ENCODE measurements at places on chromosomes 3 and 15.

GRCh38 chr15:37446921-37447320, 346.6 kb upstream of the MEIS2 start:
- no peaks in the 10 kb centered on the region for H3K36me3 ChIP-seq
- no peak overlapping the region for H3K27ac ChIP-seq
- H3K4me1 ChIP-seq = no peaks in the 10 kb centered on the region
- H3K4me3 ChIP-seq = no peak overlapping the region

GRCh38 chr3:46852839-46853355, 10.3 kb downstream of the MYL3 start:
- no peaks in the 10 kb centered on the region for H3K27me3 ChIP-seq
- H3K4me3 ChIP-seq = no peak overlapping the region
- no peaks in the 10 kb centered on the region for H3K4me1 ChIP-seq

DNA sequence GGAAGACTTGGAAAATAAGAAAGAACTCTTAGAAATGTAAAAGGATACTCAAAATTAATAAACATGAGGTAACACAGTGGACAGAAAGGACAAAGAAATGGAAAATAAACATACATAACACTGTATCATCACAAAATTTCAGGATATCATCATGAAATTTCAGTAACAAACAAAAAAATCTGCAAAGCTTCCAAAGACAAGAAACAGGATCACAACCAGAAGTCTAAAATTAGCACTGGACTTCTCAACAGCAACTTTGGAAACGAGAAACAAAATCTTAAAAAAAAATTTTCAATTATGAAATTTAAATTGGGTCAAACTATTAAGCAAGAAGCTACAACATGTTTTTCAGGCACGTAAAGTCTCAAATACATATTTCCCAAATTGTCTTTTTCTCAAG, 238.8 kb downstream of the STAG1 start:
- no peak for DNase-seq
- H3K4me3 ChIP-seq = no peak overlapping the region
- no peaks in the 10 kb centered on the region for H3K27me3 ChIP-seq
- no peak overlapping the region for H3K27ac ChIP-seq
- H3K4me1 ChIP-seq = no peaks in the 10 kb centered on the region
- H3K36me3 ChIP-seq = no peaks in the 10 kb centered on the region

- H3K36me3 ChIP-seq = no peaks in the 10 kb centered on the region
- H3K27ac ChIP-seq = no peak overlapping the region
- H3K4me3 ChIP-seq = no peak overlapping the region
- H3K4me1 ChIP-seq = no peaks in the 10 kb centered on the region
- no peaks in the 10 kb centered on the region for H3K27me3 ChIP-seq
Measured at GRCh38 chr3:113193719-113194118, 17.6 kb upstream of the BOC start.

- DNase-seq = no peak
- no peaks in the 10 kb centered on the region for H3K36me3 ChIP-seq
- no peak overlapping the region for H3K27ac ChIP-seq
- H3K4me3 ChIP-seq = no peak overlapping the region
- no peaks in the 10 kb centered on the region for H3K4me1 ChIP-seq
Measured at GRCh38 chr3:161096771-161097367, 8.3 kb downstream of the B3GALNT1 start.

GRCh38 chr3:10788451-10788850, 27.6 kb upstream of the SLC6A11 start:
- no peaks in the 10 kb centered on the region for H3K27me3 ChIP-seq
- no peaks in the 10 kb centered on the region for H3K36me3 ChIP-seq
- no peak overlapping the region for H3K4me3 ChIP-seq
- no peak for DNase-seq

- H3K36me3 ChIP-seq = no peaks in the 10 kb centered on the region
- H3K27me3 ChIP-seq = peaks cover 11% of the 10 kb centered on the region
- no peak overlapping the region for H3K27ac ChIP-seq
- H3K4me3 ChIP-seq = no peak overlapping the region
- H3K4me1 ChIP-seq = no peaks in the 10 kb centered on the region
Measured at GRCh38 chr3:24834442-24834841, 339.8 kb upstream of the THRB start.

DNA sequence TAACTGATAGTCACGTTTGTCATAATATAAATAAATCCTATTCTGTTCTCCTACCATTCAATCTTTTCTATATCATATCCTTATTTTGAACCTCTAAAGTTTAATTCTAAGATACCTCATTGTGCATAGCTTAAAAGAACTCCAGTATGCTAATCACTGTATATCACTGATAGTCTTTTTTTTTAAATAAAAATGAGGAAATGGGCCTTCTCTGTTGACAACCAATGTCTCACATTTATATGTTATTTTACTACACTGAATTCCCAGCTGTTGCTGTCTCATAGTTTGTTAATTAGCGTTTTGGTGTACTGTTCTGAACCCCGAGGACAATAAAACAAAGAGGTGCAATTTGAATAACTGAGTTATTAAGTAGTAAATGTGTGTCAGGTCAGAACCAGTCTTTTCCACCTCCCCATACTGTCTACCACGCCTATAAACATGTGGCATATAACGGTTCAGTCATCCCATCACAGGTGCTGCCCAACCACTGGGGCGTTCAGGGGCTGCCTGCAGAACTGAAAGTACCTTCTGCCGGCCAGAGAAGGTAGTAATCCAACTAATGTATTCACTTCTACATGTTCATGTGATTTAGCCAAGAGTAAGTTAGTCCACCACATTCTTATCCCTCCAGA, 14.9 kb downstream of the CBLB start:
- no peak overlapping the region for H3K4me3 ChIP-seq
- DNase-seq = no peak
- no peaks in the 10 kb centered on the region for H3K4me1 ChIP-seq

DNA sequence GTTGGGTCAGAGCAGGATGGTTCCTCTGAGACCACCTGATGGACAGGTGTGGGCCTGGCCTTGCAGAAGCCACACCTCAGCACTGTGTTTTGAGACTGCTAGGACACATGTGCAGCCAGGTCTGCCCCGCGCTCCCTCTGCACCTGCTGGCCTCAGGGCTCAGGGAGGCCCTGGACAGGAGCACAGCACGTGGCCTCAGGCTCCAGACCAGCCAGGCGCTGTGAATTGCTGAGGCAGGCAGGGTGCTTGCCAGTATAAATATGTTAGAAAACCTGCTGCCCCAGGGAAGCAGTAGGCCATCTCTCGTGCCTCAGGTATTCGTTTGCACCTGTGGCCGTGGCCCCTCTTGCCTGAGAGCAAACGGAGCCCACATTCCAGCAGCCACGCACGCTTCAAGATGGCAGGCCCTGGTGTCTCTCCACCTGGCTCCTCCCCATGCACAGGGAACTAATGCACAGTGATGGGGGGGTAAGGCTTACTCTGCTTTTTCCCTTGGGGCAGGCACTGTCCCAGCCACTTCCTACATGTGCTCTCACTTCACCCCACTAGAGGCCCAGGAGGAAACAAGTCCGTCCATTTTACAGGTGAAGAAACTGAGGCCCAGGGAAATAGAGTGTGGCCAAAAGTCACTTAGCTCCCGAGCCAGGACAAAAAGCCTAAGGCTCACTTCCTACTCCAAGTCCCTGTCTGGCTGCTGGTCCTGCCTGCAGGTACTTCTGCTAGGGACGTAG, 20.4 kb downstream of the SEC61A1 start:
- H3K27me3 ChIP-seq = no peaks in the 10 kb centered on the region
- no peak overlapping the region for H3K27ac ChIP-seq
- H3K36me3 ChIP-seq = peaks cover 34% of the 10 kb centered on the region
- peaks cover 3% of the 10 kb centered on the region for H3K4me1 ChIP-seq
- DNase-seq = no peak

- no peak overlapping the region for H3K27ac ChIP-seq
- peaks cover 5% of the 10 kb centered on the region for H3K27me3 ChIP-seq
- H3K4me3 ChIP-seq = no peak overlapping the region
Measured at GRCh38 chr3:126291061-126291460, 66.1 kb downstream of the KLF15 start.

DNA sequence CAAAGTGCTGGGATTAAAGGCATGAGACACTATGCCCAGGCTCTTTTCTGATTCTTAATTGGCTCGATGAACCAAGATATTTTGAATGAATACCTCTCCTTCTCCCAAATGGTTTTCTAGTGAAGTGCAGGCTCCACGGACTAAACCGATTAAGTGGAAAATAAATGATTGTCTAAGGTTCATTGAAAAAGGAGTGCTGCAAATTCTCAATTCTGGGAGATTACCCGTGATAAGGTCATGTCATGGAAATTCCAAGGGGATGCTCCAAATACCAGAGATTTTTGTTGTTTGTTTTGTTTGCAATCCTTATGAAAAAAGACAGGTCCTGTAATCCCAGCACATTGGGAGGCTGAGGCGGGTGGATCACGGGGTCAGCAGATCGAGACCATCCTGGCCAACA, 406.9 kb upstream of the TBL1XR1 start:
- H3K4me3 ChIP-seq = no peak overlapping the region
- no peak overlapping the region for H3K27ac ChIP-seq
- no peaks in the 10 kb centered on the region for H3K36me3 ChIP-seq
- H3K4me1 ChIP-seq = no peaks in the 10 kb centered on the region
- H3K27me3 ChIP-seq = no peaks in the 10 kb centered on the region

- no peak for DNase-seq
- no peaks in the 10 kb centered on the region for H3K36me3 ChIP-seq
- no peaks in the 10 kb centered on the region for H3K27me3 ChIP-seq
- no peak overlapping the region for H3K27ac ChIP-seq
- no peaks in the 10 kb centered on the region for H3K4me1 ChIP-seq
- H3K4me3 ChIP-seq = no peak overlapping the region
Measured at GRCh38 chr3:112767777-112768176, 78.9 kb downstream of the CD200R1L start.

DNA sequence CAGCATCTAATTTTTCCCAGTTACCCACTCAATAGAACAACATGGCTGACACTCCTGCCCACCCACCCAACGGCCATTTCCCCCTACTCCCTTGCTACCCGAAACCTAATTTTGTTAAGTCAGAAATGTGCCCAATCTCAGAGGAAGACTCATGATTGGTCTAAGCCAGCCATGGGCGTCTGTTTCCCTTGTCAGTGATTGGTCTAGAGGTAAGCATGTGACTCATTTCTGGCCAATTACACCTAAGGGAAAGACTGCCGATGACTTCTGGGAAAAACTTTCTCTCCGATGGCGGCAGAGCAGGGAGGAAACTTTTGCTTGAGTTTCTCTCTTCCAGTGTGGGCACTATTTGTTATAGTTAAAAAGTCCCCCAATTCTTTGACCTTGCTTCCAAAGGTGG, 72.9 kb downstream of the RPLP1 start:
- no peak overlapping the region for H3K4me3 ChIP-seq
- DNase-seq = no peak
- no peaks in the 10 kb centered on the region for H3K4me1 ChIP-seq
- H3K27ac ChIP-seq = no peak overlapping the region

GRCh38 chr3:54185740-54186139, 63.4 kb downstream of the CACNA2D3 start:
- H3K27ac ChIP-seq = no peak overlapping the region
- no peaks in the 10 kb centered on the region for H3K36me3 ChIP-seq
- no peak overlapping the region for H3K4me3 ChIP-seq
- no peaks in the 10 kb centered on the region for H3K27me3 ChIP-seq
- H3K4me1 ChIP-seq = no peaks in the 10 kb centered on the region
- DNase-seq = no peak

- no peaks in the 10 kb centered on the region for H3K27me3 ChIP-seq
- DNase-seq = no peak
- no peaks in the 10 kb centered on the region for H3K36me3 ChIP-seq
- no peaks in the 10 kb centered on the region for H3K4me1 ChIP-seq
- no peak overlapping the region for H3K4me3 ChIP-seq
- no peak overlapping the region for H3K27ac ChIP-seq
Measured at GRCh38 chr3:66675366-66675765, 174.5 kb upstream of the LRIG1 start.

- no peaks in the 10 kb centered on the region for H3K4me1 ChIP-seq
- H3K27me3 ChIP-seq = no peaks in the 10 kb centered on the region
- no peaks in the 10 kb centered on the region for H3K36me3 ChIP-seq
- no peak overlapping the region for H3K27ac ChIP-seq
Measured at GRCh38 chr3:151940481-151940880, 67.0 kb downstream of the SUCNR1 start.

DNA sequence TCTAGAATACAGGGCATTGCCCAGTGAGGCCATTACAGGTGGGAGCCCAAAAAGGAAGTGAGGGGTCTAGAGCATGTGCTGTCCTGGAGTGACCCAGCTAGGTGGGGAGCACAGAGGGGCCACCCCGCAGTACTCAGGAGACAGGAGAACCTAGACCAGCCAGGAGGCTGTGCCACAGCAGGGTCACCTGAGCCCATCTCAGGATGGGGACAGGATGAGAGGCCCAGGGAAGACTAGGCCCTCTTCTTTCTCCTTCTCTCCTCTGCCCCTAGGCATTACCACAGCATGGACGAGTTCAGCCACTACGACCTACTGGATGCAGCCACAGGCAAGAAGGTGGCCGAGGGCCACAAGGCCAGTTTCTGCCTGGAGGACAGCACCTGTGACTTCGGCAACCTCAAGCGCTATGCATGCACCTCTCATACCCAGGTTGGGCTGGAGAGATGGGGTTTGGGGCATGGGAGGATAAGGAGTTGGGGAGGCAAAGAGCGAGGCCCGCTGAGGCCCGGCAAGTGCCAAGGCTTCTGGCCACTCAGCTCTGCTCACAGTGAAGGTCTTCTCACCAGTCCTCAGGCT, 20.6 kb downstream of the LOXL1 start:
- no peaks in the 10 kb centered on the region for H3K36me3 ChIP-seq
- H3K27me3 ChIP-seq = no peaks in the 10 kb centered on the region
- no peak overlapping the region for H3K27ac ChIP-seq

- H3K36me3 ChIP-seq = no peaks in the 10 kb centered on the region
- DNase-seq = no peak
- no peaks in the 10 kb centered on the region for H3K4me1 ChIP-seq
Measured at GRCh38 chr3:187939891-187940290, 194.6 kb upstream of the BCL6 start.

GRCh38 chr3:120212505-120212904, 72.5 kb downstream of the GPR156 start:
- no peak overlapping the region for H3K27ac ChIP-seq
- H3K36me3 ChIP-seq = no peaks in the 10 kb centered on the region
- no peaks in the 10 kb centered on the region for H3K4me1 ChIP-seq
- no peaks in the 10 kb centered on the region for H3K27me3 ChIP-seq

- H3K27me3 ChIP-seq = no peaks in the 10 kb centered on the region
- H3K4me3 ChIP-seq = no peak overlapping the region
- no peaks in the 10 kb centered on the region for H3K4me1 ChIP-seq
- H3K36me3 ChIP-seq = no peaks in the 10 kb centered on the region
- no peak for DNase-seq
- H3K27ac ChIP-seq = no peak overlapping the region
Measured at GRCh38 chr3:136270179-136270578, 20.0 kb downstream of the PCCB start.

DNA sequence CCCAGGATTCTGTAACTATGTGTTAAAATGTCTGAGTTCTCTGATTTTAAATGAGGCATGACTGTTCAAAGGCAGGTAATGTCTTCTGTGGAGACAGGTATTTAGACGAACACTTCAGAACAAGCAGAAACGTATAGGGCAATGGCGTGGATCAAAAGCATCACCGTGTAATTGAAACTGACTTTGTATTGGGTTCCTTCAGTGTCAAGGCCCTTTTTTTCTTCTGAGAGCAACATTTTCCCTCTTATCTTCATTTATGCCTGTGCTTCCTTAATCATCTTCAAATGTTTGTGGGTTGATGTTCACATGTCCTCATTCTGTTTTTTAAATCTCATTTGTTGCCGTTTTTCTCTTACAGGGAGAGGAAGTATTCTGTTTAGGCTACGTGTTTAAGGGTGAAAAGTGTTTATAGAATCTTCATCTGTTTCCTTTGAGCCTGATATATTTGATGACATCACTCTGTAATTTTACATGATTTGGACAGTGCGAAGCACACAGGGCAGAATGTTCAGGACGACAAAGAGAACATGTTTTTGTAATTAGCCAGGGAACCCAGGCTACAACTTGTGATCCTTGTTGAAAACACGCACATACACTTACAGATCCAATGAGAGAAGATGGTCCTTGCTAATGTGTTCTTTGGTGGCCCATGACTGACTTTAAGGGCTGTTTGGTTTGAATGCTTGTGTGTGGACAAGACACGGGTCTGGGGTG, 196.0 kb downstream of the LRTM1 start:
- H3K4me3 ChIP-seq = no peak overlapping the region
- no peak overlapping the region for H3K27ac ChIP-seq
- H3K27me3 ChIP-seq = no peaks in the 10 kb centered on the region
- H3K36me3 ChIP-seq = no peaks in the 10 kb centered on the region
- H3K4me1 ChIP-seq = no peaks in the 10 kb centered on the region
